ENCODE measurements at places on chromosomes 4 and X. TPM values are rescaled to one million over a fixed set of nuclear protein-coding genes. Genes with fewer than 3 reads are reported as not detected.

KLHL4 gene
- total RNA-seq, result 0.18 TPM

DNA sequence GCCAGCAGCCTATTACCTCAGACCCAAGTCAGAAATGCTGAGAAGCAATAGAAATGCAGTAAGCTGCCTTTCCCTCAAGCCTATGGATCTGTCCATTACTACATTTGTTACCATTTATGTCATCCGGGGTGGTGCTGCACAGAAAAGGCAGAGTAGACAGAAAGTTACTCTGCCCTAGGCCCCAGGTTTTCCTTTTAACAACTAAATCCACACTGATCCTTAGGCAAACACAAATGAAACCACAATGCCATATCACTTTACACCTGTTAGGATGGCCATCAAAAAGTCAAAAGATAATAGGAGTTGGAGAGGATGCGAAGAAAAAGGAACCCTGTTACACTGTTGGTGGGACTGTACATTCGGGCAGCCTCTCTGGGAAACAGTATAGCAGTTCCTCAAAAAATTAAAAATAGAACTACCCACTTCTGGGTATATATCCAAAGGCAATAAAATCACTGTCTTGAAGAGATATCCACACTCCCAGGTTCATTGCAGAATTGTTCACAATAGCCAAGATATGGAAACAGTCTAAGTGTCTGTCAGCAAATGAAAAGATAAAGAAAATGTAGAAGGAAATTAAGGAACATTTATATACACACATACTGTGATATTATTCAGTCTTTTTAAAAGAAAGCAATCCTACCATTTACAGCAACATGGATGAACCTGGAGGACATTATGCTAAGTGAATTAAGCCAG lies 186.3 kb downstream of the NWD2 start:
- no peak for DNase-seq

- no peak for DNase-seq
These were observed 87.2 kb downstream of the AREG start for GRCh38 chr4:74531963-74532794.

GRCh38 chr4:26785312-26785711 lies 75.3 kb upstream of the STIM2 start:
- no peak for DNase-seq

DNA sequence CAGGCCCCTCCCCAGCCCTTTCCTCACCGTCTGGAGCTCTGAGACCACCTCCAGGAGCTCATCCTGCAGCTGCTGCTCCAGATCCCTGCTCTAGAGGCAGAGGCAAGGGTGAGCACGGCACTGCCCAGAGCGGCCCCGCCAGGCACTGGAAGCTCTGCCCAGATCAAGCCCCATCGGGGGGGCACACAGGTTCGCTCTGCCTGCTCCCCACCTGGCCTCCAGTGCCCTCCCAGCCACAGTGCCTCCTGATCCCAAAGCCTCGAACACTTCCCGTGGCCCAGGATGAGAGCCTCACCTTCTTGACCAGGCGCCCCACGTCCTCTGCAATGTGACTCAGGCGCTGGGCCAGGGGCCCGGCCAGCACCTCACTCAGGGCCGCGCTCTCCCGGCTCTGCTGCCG lies 5.0 kb downstream of the ARHGAP4 start:
- DNase-seq, result no peak

DNA sequence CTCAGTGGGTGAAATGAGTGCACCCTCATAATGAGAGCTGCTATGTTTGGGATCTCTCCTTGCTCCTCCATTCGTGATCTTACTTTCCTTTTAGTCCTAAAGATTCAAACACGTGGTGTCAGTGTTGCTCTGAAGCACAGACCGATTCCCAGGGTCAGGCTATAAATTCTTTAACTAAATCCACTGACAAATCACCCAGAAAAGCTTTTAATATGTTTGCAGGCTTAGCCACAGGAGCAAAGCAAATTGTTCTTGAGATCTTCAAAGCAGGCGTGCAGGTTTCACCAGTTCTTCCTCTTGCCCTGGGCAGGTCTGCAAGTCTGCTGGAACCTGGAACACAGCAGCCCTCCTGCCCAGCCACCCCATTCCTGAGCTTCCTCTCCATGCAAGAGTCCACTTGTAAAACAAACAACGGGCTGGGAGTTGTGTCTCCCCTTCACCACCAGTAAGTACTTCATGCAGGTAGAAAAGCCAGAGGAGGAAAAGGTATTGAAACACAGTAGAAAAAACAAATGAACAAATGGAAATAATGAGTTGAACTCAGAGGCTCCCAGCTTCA lies 70.1 kb upstream of the ENPP6 start:
- no peak for DNase-seq

- no peak for DNase-seq
These were observed 218.4 kb downstream of the RELL1 start for GRCh38 chr4:37467824-37468223.

Measured in CD8-positive, alpha-beta memory T cell (primary cell).